ENCODE measurements at places on chromosomes 12 and 14.

- no peak for DNase-seq
Observed at GRCh38 chr14:104230119-104230815, 91.9 kb downstream of the KIF26A start.

DNA sequence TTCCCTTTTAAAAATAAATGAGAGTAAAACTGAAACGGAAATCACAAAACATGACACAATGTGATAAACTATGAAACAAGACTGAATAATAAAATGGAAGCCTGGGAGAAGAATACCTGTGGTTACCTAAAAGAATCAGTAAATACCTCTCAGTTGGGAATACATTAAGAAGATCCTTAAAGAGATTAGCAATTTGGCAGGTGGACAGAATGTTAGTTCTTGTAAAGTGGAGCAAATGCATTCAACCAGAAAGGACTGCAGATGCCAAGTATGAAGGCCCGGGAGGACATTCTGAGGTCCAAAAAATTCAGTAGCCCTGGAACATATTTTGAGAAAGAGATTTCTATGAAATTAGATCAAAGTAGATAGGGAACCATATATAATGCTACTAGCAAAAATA is 861.3 kb upstream of the SEL1L start:
- DNase-seq: no peak

DNA sequence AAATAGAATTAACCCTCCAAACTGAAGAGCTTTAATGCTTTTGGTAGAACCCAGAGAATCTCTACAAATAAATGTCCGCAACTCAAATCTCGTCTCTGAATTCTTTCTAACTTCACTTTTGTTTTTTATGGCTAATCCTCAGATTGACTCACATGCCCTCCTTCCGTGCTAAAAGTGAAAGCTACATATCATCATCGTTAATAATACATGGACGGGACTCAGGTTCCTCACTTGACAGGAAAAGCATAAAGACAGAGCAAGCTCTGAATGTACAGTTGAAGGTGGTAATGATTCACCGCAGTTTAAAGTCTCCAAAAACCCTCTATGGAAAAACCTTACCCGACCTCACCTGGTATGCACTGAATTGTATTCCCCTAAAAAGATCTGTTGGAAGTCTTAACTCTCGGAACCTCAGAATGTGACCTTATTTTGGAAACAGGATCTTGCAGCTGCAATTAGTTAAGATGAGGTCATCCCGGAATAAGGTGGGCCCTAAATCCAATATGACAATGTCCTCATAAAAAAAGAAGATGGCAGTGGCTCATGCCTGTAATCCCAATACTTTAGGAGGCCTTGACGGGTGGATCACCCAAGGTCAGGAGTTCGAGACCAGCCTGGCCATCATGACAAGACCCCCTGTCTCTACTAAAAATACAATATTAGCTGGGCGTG is 147.4 kb upstream of the FOXN3 start:
- DNase-seq: no peak

- DNase-seq: no peak
Observed at GRCh38 chr12:131709226-131709625, 1.7 kb upstream of the SFSWAP start.
